IMR-90 (cell line): ENCODE measurements at places on chromosomes 11 and 22. TPM values are rescaled to one million over a fixed set of nuclear protein-coding genes. Genes with fewer than 3 reads are reported as not detected.

GRCh38 chr11:8705146-8705545 lies 22.6 kb downstream of the RPL27A start:
- H3K4me1 ChIP-seq = peaks cover 11% of the 10 kb centered on the region
- H3K27ac ChIP-seq = no peak overlapping the region
- peaks cover 72% of the 10 kb centered on the region for H3K36me3 ChIP-seq
- no peak for DNase-seq

ADM2 gene
- 0.18 and 0.28 TPM in 2 replicates for total RNA-seq

ELMOD1 gene
- 0.18 and 0.28 TPM in 2 replicates for total RNA-seq

HSPB2 gene
- under 0.01 and 0.18 TPM in 2 replicates for total RNA-seq

GRCh38 chr11:22543261-22543660 lies 82.4 kb downstream of the FANCF start:
- H3K27me3 ChIP-seq = no peaks in the 10 kb centered on the region
- no peak for DNase-seq
- H3K4me1 ChIP-seq = no peaks in the 10 kb centered on the region
- no peak overlapping the region for H3K27ac ChIP-seq
- H3K4me3 ChIP-seq = no peak overlapping the region

CNIH2 gene
- 0.54 and 0.83 TPM in 2 replicates for total RNA-seq

- H3K27ac ChIP-seq = no peak overlapping the region
- H3K4me3 ChIP-seq = no peak overlapping the region
- no peaks in the 10 kb centered on the region; the same call in 1 of the 2 replicates for H3K4me1 ChIP-seq
- no peak for DNase-seq
Observed at GRCh38 chr11:94031625-94032024, 10.5 kb downstream of the HEPHL1 start.

DNA sequence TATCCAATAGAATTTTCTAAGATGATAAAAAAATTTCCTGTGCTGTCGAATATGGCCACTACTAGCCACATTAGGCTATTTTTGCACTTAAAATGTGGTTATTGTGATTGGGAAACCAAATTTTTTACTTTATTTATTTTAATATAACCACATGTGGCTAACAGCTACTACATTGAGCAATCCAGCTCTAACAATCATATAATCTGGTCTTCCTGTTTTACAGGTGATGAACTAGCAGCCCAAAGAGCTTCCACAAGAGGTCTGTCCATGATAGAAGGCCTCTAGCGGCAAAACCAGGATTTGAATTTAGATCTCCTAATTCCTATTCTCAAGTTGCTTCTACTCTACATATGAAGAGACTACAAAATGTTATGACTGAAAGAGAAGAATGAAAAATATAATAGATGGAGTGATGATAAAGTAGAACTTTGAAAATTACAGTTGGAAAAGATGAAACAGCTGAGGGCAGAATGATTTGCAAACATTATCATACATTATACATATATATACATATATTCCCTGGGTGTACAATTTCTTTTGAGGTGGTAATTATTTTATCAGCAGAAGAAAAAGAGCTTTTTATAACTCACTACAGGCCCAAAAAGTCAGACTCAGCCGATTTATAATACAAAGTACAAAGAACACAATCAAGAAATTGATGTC lies 363.5 kb upstream of the PITPNB start:
- H3K4me3 ChIP-seq = no peak overlapping the region
- H3K27ac ChIP-seq = no peak overlapping the region
- peak; percentile 67 for DNase-seq
- no peaks in the 10 kb centered on the region for H3K36me3 ChIP-seq
- H3K27me3 ChIP-seq = no peaks in the 10 kb centered on the region
- H3K4me1 ChIP-seq = peaks cover 6% of the 10 kb centered on the region

GRCh38 chr11:130477586-130478203 lies 29.2 kb downstream of the ADAMTS15 start:
- H3K4me1 ChIP-seq = peaks cover 43% of the 10 kb centered on the region
- DNase-seq = peak; percentile 18
- H3K4me3 ChIP-seq = no peak overlapping the region
- H3K36me3 ChIP-seq = peaks cover 41% of the 10 kb centered on the region

- H3K4me3 ChIP-seq = no peak overlapping the region
- peak; percentile 8 for DNase-seq
- H3K27me3 ChIP-seq = peaks cover 49% of the 10 kb centered on the region
- no peaks in the 10 kb centered on the region for H3K36me3 ChIP-seq
- H3K27ac ChIP-seq = no peak overlapping the region
Observed at GRCh38 chr11:120128392-120129119, 9.4 kb downstream of the TRIM29 start.

DNA sequence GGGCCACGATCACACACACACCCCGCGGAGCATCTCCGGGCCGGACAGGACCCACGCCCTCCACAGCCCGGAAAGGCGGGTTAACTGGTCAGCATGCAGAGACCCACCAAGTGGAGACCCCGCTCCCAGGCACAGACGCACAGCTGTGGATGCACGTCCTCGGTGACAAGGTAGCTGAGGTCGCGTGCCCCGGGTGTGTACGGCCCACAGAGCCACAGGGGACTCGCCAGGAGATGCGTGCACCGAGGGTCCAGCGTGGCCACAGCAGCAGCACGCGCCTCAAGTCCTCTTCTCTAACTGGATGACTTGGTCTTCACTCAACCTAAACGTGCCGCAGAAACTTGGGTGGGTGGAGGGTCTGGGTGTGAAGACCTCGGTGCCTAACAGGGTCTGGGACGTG lies 5.5 kb downstream of the H19 start:
- H3K36me3 ChIP-seq = no peaks in the 10 kb centered on the region
- no peak overlapping the region for H3K4me3 ChIP-seq
- no peak overlapping the region for H3K27ac ChIP-seq
- H3K4me1 ChIP-seq = no peaks in the 10 kb centered on the region
- no peak for DNase-seq
- H3K27me3 ChIP-seq = no peaks in the 10 kb centered on the region

- no peaks in the 10 kb centered on the region for H3K36me3 ChIP-seq
- no peak for DNase-seq
- H3K27me3 ChIP-seq = no peaks in the 10 kb centered on the region
- peak overlapping the region; percentile 99 for H3K27ac ChIP-seq
Observed at GRCh38 chr11:118923721-118924587, 1.8 kb downstream of the BCL9L start.

- peaks cover 22% of the 10 kb centered on the region for H3K27me3 ChIP-seq
- H3K27ac ChIP-seq = no peak overlapping the region
- no peak overlapping the region for H3K4me3 ChIP-seq
- H3K36me3 ChIP-seq = no peaks in the 10 kb centered on the region
Observed at GRCh38 chr11:119795690-119796089, 66.7 kb upstream of the NECTIN1 start.

OR4C13 gene
- not detected in 2 replicates for total RNA-seq

GRCh38 chr11:110711448-110711775 lies 825 bp downstream of the ARHGAP20 start:
- peak overlapping the region; percentile 69 for H3K4me3 ChIP-seq
- H3K27me3 ChIP-seq = no peaks in the 10 kb centered on the region

DNA sequence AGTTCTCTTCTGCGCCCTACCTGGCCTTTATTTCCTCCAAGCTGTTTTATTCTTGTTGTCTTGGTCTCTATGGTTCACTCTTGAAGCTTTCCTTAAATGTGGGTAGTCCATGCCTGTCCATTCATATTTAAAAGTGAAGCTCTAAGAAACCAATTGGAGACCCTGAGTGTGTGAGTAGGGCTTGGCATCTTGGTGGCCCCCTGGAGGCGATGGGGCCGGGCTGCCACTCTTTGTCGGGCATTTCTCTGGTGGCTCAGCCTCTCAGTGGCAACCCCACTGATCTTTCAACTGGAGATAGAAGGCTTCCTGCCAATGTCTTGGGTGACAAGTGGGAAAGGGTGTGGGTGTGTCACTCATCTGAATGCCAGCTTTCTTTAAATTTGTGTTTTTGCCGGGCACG lies 9.1 kb downstream of the TRPT1 start:
- H3K4me1 ChIP-seq = no peaks in the 10 kb centered on the region
- H3K27ac ChIP-seq = no peak overlapping the region
- DNase-seq = no peak
- no peaks in the 10 kb centered on the region; the same call in 1 of the 2 replicates for H3K36me3 ChIP-seq
- no peaks in the 10 kb centered on the region for H3K27me3 ChIP-seq

DNA sequence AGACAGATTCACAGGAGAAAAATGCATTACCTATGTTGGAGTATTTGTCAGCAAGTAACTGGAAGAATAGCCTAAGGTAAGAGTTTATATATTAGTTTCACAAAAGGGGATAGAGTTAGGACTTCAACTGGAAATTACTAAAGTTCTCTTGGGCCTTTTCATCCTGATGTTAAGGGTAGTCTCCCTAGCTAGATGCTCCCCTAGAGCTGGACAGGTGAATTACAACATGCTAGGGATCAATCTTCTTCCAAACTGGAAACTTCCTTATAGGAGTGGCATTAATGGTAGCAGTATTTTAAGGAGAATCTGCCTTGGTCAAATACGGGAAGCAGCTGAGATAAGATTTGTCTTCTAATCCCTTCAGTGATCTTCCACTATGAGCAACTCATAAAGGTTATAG lies 632.8 kb upstream of the RAG2 start:
- H3K27me3 ChIP-seq = no peaks in the 10 kb centered on the region
- DNase-seq = no peak
- H3K27ac ChIP-seq = no peak overlapping the region
- H3K4me1 ChIP-seq = no peaks in the 10 kb centered on the region
- no peaks in the 10 kb centered on the region for H3K36me3 ChIP-seq

- no peak overlapping the region for H3K4me3 ChIP-seq
- peaks cover 21% of the 10 kb centered on the region for H3K4me1 ChIP-seq
- H3K27me3 ChIP-seq = no peaks in the 10 kb centered on the region
- H3K27ac ChIP-seq = peak overlapping the region; percentile 81
Observed at GRCh38 chr22:30185129-30185528, 61.4 kb downstream of the LIF start.

DNA sequence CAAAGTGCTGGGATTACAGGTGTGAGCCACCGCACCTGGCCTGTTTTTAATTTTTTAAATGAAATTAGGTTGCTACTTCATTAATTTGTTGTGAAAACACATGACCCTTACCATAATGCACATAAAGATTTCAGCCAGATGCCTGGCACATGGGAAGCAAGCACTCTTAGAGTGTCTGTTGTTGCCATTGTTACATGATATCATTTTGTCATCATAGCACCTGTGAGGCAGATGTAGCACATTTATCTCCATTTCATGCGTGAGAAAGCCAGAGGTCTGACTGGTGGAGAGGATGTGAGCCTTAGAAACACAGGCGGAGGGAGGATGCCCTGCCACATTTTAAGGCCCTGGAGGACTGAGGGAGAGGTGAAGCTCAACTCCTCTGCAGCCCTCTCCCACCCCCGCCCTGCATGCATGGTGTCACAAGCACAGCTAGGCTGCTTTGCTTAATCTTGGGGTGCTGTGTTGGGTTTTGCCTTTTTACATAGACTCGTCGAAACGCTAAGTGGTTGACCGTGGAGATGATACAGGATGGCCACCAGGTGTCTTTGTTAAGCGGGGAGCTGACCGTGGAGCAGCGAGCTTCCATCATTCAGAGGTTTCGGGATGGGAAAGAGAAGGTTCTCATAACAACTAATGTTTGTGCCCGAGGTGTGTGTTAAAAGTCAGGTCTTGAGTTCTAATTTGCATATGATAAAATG lies 14.0 kb downstream of the DDX25 start:
- no peaks in the 10 kb centered on the region for H3K36me3 ChIP-seq
- no peak for DNase-seq
- H3K27ac ChIP-seq = no peak overlapping the region
- H3K4me3 ChIP-seq = no peak overlapping the region
- H3K27me3 ChIP-seq = peaks cover 32% of the 10 kb centered on the region

OR51T1 gene
- total RNA-seq = not detected in 2 replicates

- DNase-seq = no peak
- H3K4me3 ChIP-seq = no peak overlapping the region
Observed at GRCh38 chr11:10579700-10580099, 11.2 kb upstream of the LYVE1 start.

DNA sequence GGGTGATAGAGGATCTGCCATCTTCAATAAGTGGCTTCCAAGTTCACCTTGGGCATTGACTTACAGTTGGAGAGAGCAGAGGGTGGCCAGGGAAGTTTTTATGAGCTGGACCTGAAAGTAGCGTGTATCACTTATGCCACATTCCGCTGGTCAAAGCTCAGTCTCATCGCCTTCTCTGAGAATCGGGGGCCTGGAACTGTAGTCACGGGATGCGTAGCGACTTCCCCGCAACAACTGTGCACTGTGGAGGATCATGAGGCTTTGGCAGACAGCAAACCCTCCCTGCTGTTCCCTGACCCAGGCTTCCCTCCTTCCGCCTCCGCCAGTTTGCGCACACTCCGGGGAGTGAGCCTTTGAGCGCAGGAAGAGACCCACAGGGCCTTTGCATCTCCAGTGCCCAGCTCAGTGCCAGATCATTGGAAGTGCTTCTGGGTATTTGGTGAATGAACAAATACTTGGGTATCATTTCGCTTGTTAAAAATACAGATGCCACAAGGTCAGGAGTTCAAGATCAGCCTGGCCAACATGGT lies 95.5 kb downstream of the CEP164 start:
- H3K27me3 ChIP-seq = peaks cover 24% of the 10 kb centered on the region
- no peaks in the 10 kb centered on the region for H3K36me3 ChIP-seq
- no peak for DNase-seq
- H3K4me1 ChIP-seq = no peaks in the 10 kb centered on the region
- H3K4me3 ChIP-seq = no peak overlapping the region

NOX4 gene
- total RNA-seq = 10.8 and 11.7 TPM in 2 replicates

OR6T1 gene
- not detected in 2 replicates for total RNA-seq

DNA sequence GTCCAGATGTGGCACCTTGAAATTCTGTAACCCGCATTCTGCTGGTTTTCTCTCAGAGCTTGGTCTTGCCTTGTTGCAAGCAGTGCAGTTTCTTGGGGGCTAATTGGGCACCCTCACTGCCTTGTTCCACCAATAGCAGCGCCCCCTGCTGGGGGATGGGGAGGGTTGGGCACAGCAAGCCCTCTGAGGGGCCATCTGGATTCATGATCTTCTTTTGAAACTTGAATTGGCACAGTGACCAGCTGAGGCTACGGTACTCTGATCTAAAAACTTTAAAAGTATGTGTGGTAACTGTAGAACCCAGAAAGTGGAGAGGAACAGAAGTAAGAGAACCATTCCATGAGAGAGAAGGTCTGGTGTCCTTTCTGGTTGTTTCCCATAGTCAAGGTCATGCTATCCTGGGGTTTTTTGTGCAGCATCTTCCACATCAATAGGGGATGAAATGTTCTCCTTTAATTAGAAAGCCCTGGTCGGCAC lies 64.2 kb downstream of the MED15 start:
- H3K27me3 ChIP-seq = no peaks in the 10 kb centered on the region
- no peak for DNase-seq
- no peak overlapping the region for H3K27ac ChIP-seq
- H3K4me1 ChIP-seq = peaks cover 39% of the 10 kb centered on the region

GRCh38 chr11:110134110-110134509 lies 40.9 kb downstream of the ZC3H12C start:
- H3K27ac ChIP-seq = no peak overlapping the region
- DNase-seq = no peak
- peaks cover 2% of the 10 kb centered on the region; the same call in 1 of the 2 replicates for H3K36me3 ChIP-seq

GRCh38 chr11:126716456-126717083 lies 284.0 kb downstream of the KIRREL3 start:
- no peak overlapping the region for H3K4me3 ChIP-seq
- H3K27ac ChIP-seq = no peak overlapping the region
- peaks cover 6% of the 10 kb centered on the region for H3K4me1 ChIP-seq
- DNase-seq = peak; percentile 43

DNA sequence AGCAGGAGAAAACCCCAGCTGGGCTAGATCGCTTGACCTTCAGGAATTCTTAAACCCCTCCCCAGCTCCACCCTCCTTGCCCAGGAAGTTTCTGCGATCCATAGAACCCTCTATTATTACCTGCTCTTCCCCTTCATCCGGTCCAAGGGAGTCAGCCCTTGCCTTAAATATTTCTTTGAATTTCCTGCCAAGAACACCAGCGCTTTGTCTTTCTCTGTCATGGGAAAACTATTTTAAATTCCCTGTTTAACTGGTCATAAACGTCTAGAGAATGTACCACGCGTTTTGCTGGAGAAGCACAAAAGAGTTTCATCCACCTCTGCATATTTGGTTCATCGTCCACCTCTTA lies 496 bp upstream of the TRAF6 start:
- peak overlapping the region; percentile 60 for H3K27ac ChIP-seq
- H3K36me3 ChIP-seq = no peaks in the 10 kb centered on the region; the same call in 1 of the 2 replicates
- no peaks in the 10 kb centered on the region; the same call in 1 of the 2 replicates for H3K27me3 ChIP-seq
